HCEC 1CT (cell line): ENCODE measurements at places on chromosomes 4 and X.

- DNase-seq: no peak
Observed at GRCh38 chrX:13750812-13751211, 16.3 kb downstream of the OFD1 start.

DNA sequence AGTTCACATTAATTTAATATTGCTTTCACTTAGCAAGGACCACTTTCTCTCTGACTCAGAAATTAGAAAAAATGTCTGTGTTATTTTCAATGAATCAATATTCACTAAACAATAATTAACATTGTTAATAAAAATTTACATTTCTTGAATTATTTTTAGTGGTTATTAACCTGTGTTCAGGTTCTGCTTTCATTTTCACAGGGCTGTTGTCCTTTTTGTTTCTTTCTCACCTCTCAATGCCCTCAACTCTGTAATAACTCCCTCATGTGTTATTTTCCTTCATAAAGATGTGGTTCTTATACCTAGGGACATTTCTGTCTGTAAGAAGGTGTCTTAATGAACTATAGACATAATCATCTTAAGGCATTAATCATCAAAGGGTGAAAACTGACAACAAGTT lies 43.1 kb upstream of the PRR27 start:
- no peak for DNase-seq

DNA sequence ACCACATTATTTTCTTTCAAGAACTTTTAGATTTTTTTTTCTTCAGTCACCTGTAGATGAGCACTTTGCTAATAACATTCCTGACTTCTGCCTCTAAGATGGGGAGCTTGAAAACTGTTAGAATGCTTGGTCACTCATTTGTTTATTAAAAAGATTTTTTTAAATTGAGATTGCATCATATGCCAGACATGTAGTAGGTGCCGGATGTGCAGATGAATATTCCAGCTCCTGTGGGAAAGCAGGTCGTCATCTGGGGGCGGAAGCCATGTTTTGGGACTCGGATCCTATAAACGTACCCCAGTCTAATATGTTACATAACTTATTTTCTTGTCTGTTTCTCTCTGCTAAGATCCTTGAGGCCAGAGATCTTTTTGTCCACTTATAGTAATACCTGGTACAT lies 236.8 kb downstream of the ARHGAP10 start:
- DNase-seq: peak; percentile 11

DNA sequence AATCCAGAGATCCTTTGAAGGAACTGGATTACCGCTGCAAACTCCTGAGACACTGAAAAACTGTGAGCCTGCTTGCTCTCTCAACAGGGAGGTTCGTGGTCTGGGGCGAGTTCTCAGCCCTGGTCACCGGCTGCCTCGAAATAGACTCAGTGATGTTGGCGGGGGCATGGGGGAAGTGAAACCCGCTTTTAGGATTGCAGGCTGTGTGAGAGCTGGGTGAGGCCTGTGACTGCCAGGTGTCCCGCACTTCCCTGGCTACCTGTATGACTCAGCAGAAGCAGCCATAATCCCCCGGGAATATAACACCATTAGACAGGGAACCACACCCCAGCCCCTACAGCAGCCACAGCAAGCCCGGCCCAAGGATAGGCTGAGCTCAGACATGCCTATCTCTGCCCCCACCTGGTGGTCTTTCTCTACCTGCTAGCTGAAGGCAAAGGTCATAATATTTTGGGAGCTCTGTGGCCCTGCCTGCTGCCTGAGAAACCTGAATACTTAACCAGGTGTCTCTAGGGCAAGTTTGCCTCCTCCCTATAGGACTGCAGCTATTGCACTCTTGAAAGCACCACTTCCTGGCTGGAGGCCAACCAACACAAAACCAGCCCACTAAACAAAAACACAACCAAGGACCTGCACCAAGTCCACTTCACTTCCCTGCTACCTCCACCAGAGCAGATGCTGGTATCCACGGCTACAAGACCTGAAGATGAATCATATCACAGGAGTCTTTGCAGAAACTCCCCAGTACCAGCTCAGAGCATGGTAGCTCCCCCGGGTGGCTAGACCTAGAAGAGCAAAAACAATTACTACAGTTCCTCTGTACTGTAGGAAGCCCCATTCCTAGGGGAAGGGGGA lies 202.0 kb downstream of the RRAGB start:
- DNase-seq: no peak

DNA sequence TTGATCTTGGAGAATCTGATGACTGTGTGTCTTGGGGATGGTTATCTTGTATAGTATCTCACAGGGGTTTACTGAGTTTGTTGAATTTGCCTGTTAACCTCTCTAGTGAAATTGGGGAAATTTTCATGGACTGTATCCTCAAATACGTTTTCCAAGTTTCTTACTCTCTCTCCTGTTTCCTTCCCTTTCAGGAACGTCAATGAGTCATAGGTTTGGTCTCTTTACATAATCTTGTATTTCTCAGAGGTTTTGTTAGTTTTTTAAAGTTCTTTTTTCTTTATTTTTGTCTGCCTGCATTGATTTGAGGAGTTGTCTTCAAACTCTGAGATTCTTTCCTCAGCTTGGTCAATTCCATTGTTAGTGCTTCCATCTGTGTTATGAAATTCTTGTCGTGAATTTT lies 227.7 kb upstream of the GPRIN3 start:
- DNase-seq: no peak

- DNase-seq: peak; percentile 2
Observed at GRCh38 chr4:80900908-80901307, 129.6 kb upstream of the BMP3 start.

DNA sequence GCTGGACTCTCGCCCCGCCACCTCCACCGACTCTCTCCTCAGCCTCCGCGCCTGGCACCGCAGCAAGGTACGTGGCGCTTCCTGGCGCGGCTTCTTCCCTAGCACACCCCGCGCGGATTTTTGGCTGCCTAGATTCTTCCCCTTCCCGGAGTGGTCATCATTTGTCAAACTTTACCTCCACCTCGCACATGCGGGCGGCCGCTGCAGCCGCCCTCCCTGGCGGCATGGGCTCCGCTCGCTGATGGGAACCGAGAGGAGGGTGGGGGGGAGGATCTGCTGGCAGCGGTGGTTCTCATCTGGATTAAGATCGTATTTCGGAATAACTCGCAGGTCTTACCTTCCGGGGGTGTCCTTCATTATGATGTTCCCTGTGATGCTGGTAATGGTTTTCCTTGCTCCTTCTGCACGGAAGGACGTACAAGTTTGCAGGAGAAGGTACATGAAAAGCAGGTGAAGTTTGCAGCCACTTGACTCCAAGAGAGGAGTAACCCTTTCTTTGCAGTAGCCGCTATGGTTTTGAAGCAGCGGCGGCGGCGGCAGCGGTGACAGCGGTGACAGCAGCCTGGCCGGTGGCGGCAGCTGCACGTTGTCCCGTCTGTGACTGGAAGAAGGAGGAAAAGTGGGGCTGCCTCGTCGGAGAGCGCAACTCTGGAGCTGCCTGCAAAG lies 2183.9 kb upstream of the TENM3 start:
- DNase-seq: no peak

GRCh38 chr4:55830716-55831115 lies 11.1 kb downstream of the EXOC1L start:
- no peak for DNase-seq

GRCh38 chr4:40458683-40459082 lies 123.5 kb downstream of the CHRNA9 start:
- DNase-seq: no peak

- DNase-seq: no peak
Observed at GRCh38 chrX:139844884-139845283, 88.0 kb downstream of the ATP11C start.

- no peak for DNase-seq
Observed at GRCh38 chr4:22695029-22695428, 2.3 kb downstream of the GBA3 start.

- no peak for DNase-seq
Observed at GRCh38 chr4:154999950-155000578, 208.4 kb upstream of the NPY2R start.

DNA sequence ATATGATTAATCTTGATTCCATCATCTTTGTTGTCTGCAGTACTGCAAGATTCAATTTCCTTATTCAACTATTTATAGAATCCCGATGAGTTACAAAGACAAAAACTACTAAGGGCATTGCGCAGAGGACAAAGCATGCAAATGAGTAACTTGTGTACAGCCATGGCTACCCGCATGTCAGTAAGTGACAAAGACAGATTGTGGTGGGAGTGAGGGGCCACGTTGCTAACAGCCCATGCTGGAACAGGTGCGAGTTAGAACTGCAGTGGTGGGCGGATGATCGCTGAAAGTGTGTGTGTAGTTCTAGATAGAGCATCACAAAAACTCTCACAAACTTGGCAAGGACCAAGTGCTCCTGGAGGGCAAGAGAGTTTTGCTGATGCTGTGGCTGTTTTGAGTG lies 49.5 kb downstream of the ACOX3 start:
- DNase-seq: no peak

- no peak for DNase-seq
Observed at GRCh38 chr4:45172636-45173035, 446.3 kb upstream of the GNPDA2 start.

GRCh38 chr4:42396752-42397634 lies at the start of gene SHISA3:
SHISA3 (plus strand) TSS chr4:42397488; CDS start chr4:42398057, 569 bp downstream.
- no peak for DNase-seq

GRCh38 chr4:114606245-114606644 lies 7.6 kb downstream of the UGT8 start:
- DNase-seq: no peak

- no peak for DNase-seq
Observed at GRCh38 chrX:143615851-143616250, 20.1 kb downstream of the SLITRK4 start.

GRCh38 chr4:93658443-93658842 lies 170.1 kb upstream of the ATOH1 start:
- peak; percentile 37 for DNase-seq

GRCh38 chr4:68948044-68948743 lies 3.4 kb downstream of the UGT2A3 start:
- no peak for DNase-seq

DNA sequence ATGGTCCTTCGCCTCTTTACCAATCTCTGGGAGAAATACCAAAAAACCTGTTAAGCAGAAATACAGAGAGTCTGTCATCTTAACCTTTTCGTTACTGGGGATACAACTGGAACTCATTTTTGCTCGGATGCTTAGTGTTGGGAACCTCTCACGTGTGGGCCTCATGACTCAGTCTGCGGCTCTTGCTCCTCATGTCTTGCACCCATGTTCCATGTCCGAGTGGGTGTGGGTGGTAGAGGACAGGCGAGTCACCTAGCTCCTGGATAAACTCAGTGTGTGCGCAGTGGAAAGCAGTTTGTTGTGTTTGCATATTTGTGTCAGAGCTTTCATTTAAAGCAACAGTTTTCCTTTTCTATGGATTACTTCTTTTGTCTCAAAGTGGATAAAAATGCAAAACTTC lies 70.6 kb downstream of the TNIP2 start:
- peak; percentile 17 for DNase-seq

GRCh38 chrX:74291577-74291963 lies 12.4 kb upstream of the ZCCHC13 start:
- no peak for DNase-seq

- no peak for DNase-seq
Observed at GRCh38 chr4:79687006-79687405, 279.0 kb upstream of the GK2 start.

DNA sequence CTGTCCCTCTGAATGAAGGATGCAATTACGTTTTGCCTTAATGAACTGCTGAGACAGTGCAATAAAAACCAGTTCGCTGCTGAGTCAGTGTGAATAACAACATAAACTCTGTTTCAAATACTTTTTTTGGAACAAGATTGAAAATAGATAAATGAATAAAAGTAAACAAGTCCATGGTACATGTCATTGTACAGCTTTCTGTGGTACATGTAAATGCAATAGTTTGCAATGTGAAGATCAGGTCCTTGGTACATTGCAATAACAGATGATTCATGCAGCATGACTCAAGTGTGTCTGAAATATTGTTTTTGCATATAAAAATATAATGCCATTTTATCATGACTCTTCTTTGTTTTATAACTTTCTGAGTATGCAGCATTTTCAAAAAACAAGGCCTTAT lies 193.4 kb upstream of the PACRGL start:
- peak; percentile 80 for DNase-seq
